NCI-H2081 treated with DMSO at 0.1 percent for 48 hours (cell line): ENCODE measurements at places on chromosomes 16 and 17.

DNA sequence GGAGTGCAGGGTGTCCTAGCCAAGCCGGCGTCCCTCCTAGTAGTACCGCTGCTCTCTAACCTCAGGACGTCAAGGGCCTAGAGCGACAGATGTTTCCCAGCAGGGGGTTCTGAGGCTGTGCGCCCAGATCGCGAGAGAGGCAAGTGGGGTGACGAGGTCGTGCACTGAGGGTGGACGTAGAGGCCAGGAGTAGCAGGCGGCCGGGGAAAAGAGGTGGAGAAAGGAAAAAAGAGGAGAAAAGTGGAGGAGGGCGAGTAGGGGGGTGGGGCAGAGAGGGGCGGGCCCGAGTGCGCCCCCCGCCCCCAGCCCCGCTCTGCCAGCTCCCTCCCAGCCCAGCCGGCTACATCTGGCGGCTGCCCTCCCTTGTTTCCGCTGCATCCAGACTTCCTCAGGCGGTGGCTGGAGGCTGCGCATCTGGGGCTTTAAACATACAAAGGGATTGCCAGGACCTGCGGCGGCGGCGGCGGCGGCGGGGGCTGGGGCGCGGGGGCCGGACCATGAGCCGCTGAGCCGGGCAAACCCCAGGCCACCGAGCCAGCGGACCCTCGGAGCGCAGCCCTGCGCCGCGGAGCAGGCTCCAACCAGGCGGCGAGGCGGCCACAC, at the start of gene MMP2:
Gene MMP2 (plus strand): TSS at position 372 of the 603 bp plus-strand sequence. CDS start 282 bp downstream, outside the sequence.
- no peak for DNase-seq

GRCh38 chr17:41002814-41003213, 3.1 kb upstream of the KRTAP3-2 start:
- DNase-seq: no peak

DNA sequence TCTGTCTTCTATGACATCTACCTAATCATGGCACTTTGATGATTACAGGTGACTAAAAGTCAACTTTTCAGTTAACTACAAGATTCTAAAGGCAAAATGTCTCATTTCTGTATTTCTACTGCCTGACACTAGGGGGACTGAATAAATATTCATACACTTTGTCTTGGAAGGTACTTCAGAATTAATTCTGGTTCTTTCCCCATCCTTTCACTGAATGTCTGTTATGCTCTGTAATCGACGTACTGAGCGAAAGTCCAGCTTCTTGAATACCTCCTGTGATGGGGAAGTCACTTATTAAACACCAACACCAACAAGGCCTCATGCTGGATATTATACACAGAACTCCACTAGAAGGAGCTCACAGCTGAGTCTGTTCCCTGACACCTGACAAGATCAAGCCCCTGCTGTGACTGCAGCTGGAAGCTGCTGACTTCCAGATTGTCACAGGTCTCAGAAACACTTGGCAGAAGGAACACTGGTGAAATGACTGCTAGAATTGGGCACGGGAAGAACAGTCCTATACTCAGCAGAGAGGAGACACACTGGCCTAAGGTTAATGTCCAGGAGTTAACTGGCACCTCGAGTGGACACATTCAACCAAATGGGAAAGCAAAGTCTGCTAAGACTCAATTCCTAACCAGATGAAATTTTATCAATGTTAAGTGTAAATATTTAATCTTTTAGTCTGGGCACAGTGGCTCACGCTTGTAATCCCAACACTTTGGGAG, 31.9 kb downstream of the CMC2 start:
- no peak for DNase-seq

GRCh38 chr17:76458580-76459490, 5.9 kb upstream of the UBE2O start:
- DNase-seq: no peak

DNA sequence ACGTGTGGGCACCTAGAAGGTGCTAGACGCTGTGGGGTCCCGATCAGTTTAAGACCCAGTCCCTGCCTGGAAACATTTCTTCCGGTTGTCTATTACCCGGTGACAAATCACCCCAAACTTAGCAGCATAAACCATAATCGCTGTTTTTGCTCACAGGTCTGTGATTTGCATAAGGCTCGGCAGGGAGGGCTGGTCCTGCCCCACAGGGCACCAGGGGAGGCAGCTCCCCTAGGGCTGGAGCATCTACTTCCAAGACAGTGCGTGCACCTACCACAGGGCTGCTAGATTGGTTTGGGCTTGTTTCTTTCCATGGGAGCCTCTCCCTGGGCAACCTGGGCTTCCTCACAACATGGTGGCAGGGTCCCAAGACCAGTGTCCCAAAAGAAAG, 214.5 kb upstream of the CIBAR2 start:
- no peak for DNase-seq

- DNase-seq: no peak
Observed at GRCh38 chr16:31467858-31468257, 4.1 kb upstream of the TGFB1I1 start.

- DNase-seq: no peak
Observed at GRCh38 chr16:1137604-1138003, 15.3 kb upstream of the CACNA1H start.

DNA sequence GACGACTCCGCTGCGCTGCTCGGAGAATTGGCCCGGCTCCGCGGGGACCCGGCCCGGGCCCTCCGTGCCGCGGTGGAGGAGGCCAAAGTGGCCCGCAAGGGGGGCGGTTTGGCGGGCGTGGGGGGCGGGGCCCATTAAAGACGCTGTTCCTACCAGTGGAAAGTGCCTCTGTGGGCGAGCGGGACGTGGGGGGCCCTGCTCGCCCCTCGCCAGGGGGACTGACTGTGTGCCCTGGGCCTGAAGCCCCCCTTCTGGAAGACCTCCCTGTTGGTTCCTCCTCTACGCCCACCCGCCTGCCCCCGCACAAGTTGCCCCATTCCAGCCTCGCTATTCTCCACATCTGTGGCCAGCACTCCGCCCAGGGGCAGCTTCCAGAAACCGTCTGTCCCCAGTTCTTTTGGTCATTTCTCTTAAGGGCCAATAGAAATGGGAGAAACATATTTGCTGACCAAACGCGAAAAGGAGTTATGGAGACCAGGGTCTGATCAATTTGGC, 1.9 kb upstream of the FGF11 start:
- no peak for DNase-seq

DNA sequence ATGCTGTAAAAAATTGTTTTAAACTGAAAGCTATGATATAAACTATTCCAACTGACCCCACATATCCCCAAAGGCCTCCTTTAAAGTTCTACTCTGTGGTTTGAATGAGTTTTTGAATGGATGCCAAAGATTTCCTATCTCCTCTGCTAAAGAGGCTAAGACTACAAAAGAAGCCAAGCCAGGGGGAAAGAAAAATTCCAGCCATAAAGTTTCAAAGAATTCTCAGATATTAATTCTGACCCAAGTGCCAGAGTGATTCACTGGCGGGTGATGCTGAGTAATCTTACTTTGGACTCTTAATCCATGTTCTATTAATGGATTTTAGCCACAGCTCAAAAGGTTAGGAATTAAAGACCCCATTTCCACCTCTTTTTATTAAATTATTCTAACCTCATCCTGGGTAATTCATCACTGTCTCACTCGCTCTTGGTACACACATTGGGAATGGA, 60.7 kb downstream of the HS3ST3A1 start:
- DNase-seq: no peak

DNA sequence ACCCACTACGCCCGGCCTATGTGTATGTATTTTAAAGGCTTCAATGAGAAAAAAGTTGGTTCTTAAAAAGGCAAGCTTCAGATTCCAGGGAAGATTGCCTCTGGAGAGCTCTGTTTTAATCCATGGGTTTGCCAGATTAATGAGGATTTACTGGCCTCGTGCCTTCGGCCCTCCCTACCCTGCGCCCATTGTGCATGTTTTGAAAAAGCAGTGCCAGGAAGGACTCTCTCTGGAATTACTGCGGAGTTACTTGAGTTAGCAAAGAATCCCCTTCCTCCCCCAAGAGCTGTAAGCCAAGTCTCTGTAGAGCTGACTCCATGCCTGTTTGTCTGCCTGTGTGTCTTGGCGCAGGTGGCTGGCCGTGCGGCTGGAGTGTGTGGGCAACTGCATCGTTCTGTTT, 98.9 kb downstream of the ABCC6 start:
- no peak for DNase-seq
